ENCODE measurements at places on chromosomes 3 and 15.

DNA sequence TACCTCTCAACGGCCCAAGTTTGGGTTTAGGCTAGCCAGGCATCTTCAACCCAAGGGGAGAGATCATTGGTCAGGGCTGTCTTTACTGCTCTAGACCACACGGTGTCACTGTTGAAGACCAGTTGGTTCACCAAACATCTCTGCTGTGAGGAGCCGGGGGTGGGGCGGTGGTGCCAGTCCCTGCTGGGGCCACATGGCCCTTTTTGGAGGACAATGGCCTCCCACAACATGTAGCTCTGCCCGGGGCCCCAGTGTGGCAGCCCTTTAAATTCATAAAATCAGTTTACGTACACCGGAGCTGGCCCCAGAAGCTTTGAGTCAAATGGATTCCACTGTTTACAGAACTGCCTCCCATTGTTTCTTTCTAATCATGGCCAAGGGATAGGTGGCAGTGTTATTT, 19.1 kb upstream of the TM4SF18 start:
- DNase-seq: no peak

GRCh38 chr15:83947156-83947555, 288.4 kb upstream of the GOLGA6L4 start:
- no peak for DNase-seq

DNA sequence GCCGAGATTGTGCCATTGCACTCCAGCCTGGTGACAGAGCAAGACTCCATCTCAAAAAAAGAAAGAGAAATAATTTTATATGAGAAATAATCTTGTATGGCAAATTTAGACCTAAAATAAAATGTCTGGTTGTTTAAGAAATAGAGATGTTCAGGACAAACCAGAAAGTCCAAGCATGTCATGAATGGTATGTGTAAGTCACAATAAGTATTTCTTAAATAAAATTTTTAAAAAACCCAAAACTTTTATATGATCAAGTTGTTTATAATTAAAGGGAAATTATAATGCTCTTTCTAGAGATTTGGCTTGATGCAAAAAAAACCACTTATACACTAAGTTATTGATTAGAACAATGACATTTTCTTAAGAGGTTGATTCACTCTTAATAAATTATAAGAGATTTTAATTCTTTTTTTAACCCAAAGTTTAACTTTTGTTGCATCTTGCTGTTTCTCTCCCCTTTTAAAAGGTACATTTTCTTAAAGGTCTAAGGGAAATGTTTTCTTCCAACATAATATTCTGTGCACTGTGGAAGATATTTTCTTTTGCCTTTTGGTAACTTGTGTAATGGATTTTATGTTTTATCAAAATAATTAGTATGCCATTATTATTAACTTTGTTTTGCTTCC, 105.7 kb downstream of the RTP4 start:
- no peak for DNase-seq

DNA sequence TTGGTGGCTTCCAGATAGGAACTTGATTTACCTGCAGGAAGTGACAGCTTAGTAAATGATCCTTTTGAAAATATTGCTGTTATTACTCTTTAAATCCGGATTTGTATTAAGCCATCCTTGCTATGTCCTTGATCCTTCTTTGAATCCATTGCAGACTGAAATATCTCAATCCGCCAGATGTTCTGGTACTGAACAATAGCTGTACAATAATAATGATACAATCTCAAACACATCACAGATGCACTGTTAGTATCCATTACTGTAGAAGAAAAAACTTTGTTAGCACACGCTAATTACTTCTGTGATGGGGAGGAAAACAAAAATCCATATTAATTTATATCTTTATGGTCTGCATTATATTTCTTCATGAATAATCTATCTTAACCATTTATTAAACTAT, 202.3 kb downstream of the CNTN4 start:
- no peak for DNase-seq

GRCh38 chr3:5657106-5657505, 469.6 kb downstream of the EDEM1 start:
- DNase-seq: no peak

GRCh38 chr3:150264561-150265279, 143.4 kb upstream of the TSC22D2 start:
- no peak for DNase-seq

DNA sequence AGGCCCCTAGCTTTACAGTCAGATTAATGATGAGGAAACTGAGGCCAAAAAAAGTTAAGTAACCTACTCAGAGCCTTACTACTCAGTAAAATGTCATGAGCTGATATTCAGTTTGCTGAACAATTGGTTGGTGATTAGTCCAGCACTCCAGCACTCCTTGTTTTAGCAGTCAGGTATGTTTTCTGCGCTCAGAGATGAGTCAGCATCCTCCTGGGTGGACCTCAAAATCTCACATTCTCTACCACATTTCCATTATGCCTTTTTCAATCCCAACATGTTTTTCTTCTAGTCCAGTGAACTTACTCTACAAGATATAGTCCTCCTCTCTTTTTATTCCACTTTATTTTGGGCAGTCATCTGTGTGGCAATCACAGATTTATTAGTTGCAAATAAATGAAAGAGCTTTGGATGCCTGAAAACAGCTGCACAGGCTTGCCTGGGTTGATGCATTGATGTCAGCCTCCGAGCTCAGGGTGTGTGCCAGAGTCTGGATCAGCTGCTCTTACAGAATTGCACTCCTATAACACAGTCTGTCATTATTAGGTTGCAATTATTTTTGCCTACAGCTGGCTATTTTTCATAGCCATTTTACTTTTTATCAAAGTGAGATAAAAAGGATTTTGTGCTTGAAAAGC, 133.2 kb downstream of the ARPP21 start:
- no peak for DNase-seq

DNA sequence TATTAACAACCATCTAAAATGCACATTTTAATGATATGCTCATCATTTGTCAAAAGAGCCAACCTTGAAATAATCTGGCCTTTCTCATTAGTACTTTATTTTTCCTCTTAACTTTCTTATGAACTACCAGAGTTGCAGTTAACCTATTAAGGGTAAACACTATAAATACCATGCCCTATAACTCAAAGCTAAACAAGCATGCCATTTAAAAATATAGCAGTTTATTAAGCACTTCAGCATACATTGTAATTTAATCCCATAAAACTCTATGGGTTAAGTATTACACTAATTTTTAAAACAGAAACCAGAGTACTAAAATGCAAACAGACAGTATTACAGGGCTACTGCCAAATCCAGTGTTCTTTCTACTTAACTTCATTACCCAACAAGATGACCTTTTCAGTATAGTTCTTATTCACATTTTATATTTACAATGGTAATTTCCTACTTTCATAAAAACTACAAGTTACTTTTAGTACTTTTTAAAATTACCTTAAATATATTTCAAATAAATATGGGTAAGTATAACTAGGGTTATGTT, 11.8 kb downstream of the NPTN start:
- DNase-seq: no peak

DNA sequence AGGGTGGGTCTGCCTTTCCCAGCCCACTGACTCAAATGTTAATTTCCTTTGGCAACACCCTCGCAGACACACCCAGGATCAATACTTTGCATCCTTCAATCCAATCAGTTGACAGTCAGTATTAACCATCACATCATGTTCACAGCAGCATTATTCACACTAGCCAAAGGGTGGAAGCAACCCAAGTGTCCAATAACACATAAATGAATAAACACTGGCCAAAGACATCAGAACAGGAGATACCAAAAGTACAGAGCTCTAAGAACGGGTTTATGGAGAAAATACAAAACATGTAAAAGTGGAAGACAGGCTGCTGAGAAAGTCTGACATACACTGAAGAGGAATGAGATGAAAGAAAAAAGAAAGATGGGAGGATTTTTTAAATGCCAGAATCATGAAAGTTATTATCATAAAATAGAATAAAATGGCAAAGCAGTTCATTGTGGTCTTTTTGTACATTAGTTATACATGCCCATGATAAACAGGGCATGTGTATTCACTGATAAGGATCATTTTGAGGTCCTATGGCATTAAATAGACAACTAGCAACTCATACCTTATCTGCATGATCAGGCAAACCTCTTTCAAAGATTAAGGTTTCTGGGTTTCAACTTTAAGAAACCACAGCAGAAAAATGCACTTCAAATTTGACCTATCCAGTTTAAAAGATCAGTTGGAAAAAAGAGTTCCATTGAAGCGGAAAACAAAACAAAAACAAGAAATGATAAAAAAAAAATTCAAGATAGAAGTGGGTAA, 22.9 kb downstream of the DNAAF4 start:
- DNase-seq: no peak

DNA sequence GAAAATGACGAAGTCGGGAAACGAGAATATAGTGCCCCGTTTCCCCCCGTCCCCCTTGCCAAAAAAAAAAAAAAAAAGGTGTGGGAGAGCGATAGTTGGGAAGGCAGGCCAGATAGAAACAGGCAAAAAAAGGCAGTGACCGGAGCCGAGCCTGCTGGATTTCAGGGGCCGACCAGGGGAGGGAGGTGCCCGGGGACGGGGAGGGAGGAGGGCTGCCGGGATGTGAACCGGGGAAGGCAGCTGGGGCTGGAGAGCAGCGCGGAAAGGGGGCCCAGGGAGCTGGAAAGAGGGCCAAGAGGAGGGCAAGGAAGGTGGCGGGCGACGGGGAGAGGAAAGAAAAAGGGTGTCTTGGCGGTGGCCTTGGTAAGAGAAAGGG, 837 bp downstream of the LRRN1 start:
- no peak for DNase-seq

DNA sequence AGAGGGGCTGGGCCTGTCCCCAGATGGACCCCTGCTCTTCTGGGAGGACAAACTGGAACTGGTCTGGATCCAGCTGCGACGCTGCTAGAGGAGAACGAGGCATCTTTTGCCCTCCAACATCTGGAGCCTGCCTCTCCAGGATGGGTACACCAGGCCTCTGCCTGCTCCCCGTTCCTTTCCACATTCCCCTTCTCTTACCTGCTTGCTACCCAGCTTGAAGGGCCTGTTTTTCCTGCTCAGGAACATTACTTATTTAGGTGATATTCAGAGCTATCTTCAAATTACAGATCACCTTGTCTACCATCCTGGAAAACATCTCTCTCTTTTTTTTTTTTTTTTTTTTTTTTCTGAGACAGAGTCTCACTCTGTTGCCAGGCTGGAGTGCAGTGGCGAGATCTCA, 64.0 kb downstream of the CHRD start:
- no peak for DNase-seq

- no peak for DNase-seq
Observed at GRCh38 chr3:176359211-176359610, 838.1 kb downstream of the TBL1XR1 start.

GRCh38 chr3:27244374-27244773, 124.8 kb downstream of the NEK10 start:
- DNase-seq: no peak

- no peak for DNase-seq
Observed at GRCh38 chr3:123712077-123712860, 127.4 kb upstream of the HACD2 start.

GRCh38 chr3:43036621-43037423, 57.7 kb downstream of the GASK1A start:
- no peak for DNase-seq

DNA sequence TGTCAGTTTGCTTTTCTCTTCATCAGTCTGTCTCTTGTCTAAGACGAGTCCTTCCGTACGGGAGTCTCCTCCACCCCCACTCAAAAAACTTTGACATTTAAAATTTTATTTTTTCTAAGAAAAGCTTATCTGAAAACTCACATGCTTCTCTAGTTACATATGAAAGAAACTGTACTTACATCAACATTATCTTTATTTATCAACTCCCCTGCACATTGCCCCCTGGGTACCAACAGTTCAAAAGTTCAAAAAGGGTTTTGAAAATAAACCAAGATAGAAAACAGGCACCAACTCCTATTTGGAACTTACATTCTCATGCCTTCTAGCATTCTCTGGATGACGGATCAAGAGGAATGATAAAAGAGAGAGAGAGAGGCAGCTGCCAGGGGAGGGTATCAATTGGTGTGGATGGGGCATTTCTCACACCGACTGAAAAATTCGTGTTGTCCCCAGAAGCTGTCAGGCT, 182.5 kb downstream of the FOXP1 start:
- DNase-seq: no peak

DNA sequence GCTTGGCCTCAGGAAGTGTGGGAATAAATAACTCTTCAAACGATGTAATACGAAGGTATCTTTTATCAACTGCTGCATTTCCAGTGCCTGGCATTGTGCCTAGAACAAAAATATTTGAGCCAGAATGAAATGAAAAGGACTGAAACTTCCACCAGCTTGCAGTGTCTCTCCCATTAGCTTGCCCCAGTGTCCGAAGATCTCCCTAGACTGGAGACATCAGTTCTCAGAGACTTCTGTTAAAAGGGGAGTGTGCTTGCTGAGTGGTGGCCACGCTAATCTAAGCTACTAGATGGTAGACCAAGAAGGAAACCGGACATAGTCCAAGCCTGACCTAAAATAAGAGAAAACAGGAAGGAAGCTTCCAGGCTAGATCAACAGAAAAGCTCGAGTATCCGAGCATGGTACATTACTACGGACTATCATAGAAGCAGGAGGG, 28.6 kb downstream of the KCNAB1 start:
- DNase-seq: no peak

GRCh38 chr3:40588406-40588805, 63.6 kb downstream of the ZNF621 start:
- no peak for DNase-seq

GRCh38 chr3:126923423-126923822, 59.5 kb upstream of the PLXNA1 start:
- no peak for DNase-seq

DNA sequence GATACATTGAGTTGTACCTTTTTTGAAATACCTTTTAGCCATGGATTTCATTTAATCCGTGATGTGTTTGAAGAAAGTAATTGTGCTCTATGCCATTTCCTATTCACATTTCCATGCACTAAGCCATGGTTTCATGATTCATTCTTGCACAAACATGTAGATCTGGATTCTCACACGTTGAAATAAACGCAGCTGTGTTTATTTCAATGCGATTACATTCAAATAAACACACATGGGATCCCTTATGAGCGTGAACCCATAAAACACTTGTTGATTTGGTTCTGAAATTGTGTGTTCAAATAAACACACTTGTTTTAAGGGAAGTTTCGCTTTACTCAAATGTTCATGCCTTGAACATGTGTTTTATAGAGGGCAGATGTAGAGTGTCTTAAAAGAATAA, 39.2 kb downstream of the BBX start:
- no peak for DNase-seq

- DNase-seq: no peak
Observed at GRCh38 chr3:59127071-59127470, 77.2 kb upstream of the CFAP20DC start.

- no peak for DNase-seq
Observed at GRCh38 chr3:98565237-98565643, 28.2 kb downstream of the CPOX start.

DNA sequence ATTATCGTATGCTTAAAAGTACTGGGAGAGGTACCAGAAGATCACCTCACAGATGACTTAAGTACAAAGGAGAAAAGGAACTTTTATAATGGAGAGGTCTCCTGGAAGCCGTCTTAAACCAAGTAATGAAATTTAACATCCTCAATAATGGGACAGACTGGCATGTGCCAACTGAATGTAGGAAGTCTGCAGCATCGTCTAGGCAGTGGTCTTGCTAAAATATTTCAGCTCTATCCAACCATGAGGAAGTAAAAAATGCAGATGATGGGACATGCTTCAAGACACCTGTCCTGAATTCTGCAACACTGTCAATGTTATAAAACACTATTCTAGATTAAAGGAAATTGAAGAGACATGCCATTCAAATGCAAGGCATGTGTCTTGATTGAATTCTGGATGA, 458.8 kb upstream of the TPRG1 start:
- no peak for DNase-seq

- DNase-seq: no peak
Observed at GRCh38 chr3:143071776-143072175, 47.8 kb upstream of the CHST2 start.

- no peak for DNase-seq
Observed at GRCh38 chr15:92123962-92124656, 269.6 kb upstream of the ST8SIA2 start.

All from stimulated activated CD8-positive, alpha-beta memory T cell treated with anti-CD3 and anti-CD28 coated beads, Interleukin-2, amount 100 ng/mL, for 1 hour (primary cell).